ENCODE measurements at places on chromosomes 5 and 9.

- DNase-seq, result no peak
Observed at GRCh38 chr5:81922854-81923279, 49.0 kb upstream of the ATG10 start.

- DNase-seq, result no peak
Observed at GRCh38 chr9:38362852-38363588, 29.5 kb upstream of the ALDH1B1 start.

DNA sequence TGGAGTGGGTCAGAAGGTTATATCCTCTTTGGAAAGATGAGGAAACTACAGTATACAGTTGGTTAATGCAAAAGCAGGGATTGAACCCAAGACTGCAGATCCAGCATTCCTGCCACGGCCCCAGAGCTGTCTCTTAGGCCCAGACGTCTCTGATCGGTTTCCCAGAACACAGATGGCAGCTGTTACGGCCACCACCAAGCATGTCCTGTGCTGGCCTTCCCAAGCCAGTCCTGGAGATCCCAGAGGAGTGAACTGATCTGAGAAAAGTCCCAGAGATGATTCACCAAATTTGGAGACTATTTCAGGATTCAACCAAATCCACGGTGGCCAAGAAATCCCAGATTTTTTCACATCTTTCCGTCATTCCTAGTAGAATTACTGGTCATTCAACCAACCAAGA, 20.1 kb downstream of the TNIP1 start:
- DNase-seq, result no peak

DNA sequence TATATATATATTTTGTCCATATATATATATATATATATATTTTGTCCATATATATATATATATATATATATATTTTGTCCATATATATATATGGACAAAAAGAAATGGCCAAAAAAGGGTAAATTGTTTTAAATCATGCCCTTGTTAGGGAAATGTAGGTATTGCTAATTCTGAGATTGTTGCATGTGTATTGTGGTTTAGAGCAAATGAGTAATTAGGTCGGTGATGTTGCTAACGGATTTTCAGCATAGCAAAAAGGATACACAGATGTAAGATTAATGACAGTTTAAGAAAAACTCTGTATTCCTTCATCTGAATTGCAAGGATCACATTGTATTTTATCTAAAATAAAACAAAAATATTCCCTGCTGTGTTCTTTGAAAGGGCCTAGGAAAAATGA, 40.2 kb downstream of the OSTF1 start:
- DNase-seq, result no peak

GRCh38 chr5:14665101-14665822, 744 bp downstream of the OTULIN start:
- no peak for DNase-seq
